Mesenchymal stem cell (in vitro differentiated cells and primary cell): ENCODE measurements at places on chromosomes 3 and 15.

DNA sequence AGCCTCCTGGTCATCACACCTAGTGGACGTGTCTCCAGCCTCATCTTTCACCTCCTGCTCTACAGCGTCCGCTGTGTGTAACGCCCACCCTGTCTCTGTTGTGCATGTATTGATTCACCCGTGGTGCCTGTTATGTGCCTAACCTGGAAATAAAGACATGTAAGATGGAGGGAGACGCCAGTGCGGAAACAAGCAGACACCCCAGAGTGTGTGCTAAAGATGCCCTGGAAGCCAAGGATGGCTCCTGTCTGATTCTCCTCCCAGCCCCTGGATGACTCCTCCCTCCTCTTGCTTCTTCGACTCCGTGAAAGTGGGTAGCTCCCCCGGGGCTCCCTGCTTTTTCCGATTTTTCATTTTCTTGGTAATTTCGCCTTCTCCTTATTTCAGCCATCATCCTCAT lies 241.8 kb downstream of the ADAMTS17 start:
- no peak for DNase-seq

DNA sequence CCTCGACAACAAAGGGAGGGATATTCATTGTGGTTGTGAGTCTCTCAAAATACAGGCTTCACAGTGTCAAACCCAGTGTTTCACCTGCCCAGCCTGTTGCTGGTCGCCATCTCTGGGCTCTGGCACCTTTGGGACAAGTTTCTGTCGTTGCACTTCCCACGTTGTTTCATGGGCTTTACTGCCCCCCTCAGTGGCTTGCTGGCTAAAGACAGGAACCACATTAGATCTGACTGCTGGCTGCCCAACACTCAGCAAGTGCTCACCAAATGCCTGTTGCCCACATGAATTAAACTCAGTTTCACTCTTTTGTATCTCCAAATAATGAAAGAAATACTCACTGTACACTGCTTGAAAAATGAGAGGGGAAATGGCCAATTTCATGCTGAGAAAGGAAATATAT lies 27.6 kb downstream of the FOXL2 start:
- no peak for DNase-seq

DNA sequence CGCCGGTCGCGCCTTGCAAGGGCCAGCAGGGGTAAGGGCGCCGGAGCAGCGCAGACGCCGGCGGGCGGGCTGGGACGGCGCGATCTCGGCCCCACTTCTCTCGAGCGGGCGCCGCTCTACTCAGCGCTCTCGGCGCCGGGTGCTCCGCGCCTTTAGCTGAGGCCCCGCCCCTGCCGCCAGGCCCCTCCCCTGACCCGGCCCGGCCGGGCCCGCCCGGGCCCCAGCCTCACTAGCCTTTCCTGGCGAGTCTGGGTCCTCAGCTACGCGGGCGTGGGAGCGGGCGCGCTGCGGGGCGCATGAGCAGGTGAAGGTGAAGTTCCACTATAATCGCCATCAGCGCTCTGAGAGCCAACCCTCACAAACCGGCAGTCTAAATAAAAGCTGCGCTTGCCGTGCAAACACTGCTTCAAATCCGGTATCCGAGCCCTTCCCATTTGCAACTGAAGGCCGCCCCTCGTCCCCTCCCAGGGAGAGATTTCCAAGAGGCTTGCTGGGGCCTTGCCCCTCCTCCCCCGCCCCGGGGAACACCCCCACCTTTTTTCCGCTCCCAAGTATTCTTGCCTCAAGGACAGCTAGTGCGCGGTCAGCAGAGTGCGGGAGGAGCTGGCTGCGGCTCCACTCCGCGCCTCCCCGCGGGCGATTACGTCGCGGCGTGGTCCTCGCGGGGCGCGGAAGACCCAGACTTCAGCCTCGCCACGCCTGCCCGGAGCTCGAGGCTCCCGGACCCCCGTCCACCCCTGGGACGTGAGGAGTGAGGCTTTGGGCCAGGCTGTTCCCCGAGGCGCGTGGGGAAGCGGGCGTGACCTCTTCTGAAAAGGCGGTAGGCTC lies at the start of gene RPP25:
RPP25 (minus strand) TSS at position 125 of the 828 bp plus-strand sequence. CDS start 189 bp downstream, outside the sequence.
- peak; percentile 89 for DNase-seq

GRCh38 chr3:101623656-101624055 lies 49.7 kb downstream of the PCNP start:
- DNase-seq: no peak

DNA sequence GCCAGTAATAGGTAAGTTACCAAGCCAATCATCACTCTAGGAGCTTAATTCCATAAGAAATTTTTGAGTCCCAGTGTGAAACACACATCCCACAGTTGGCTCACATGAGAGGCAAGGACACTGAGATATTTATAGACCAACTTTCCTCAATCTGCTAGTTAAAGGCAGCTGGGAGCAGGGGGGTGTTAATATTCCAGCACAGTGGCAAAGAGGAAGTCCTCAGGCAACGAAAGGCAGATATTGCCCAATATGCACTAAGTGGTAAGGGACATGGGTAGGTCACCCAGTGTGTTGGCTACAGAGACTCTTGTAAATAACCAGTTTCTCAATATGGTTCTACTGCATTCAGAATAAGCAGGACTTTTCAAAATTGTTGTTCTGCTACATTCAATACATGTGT lies 61.0 kb downstream of the TOP2B start:
- DNase-seq: peak; percentile 89

DNA sequence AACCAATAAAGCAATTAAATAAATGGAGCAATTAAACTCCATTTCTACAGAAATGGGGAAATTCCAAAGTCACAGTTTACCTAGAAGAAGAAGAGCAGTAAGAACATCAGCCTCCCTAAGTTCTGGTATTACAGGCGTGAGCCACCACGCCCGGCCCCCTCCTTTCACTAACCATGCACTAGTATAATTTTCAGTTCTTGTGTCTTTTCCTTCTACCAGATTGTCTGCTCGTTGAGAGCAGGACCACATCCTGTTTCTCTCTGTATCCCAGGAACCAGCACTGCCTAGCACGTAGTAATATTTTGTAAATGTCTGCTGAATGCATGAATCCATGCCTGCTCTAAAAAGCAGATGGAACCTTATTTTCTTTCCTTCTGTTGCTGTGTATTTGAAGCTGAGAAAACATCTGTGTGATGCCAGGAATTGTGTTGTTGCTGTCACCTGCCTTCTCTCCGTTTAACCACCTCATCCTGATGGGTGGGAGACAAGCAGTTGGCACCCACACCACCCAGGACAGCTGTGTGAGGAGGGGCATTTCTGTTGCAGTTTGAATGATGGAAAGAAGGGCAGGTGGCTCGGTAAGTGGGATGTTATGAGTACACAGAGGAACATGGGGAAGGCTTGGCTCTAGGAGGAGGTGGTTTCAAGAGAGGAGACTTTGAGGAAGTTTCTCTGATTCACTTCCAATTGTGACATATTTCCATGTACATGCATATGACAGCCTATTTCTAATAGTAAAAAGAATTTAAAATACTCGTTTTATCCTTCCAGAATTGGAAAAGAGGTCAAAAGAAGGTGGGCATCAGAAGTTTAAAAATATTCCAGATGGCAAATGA lies 30.1 kb downstream of the PXYLP1 start:
- no peak for DNase-seq
